NCI-H1105 (cell line): ENCODE measurements at places on chromosomes 12 and 14.

DNA sequence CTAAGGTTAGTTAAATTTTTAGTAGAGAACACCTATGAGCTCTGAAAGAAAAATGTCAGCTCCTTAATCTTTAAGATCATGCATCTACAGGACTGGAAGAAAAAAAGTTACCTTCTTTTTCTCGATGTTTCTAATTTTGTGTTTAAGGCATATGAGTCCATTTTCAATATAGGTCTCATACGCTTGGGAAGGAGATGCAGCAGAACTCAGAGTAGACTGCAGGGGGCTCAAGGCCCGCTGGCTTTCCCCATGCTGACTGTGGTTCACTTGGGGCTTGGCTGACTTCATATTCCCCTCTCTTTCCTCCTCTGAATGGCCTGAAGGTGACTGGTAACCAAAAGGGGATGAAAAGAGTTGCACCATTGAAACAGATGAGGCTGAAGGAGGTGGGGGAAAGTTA is 1.5 kb downstream of the CAPRIN2 start:
- peak; percentile 21 for DNase-seq

DNA sequence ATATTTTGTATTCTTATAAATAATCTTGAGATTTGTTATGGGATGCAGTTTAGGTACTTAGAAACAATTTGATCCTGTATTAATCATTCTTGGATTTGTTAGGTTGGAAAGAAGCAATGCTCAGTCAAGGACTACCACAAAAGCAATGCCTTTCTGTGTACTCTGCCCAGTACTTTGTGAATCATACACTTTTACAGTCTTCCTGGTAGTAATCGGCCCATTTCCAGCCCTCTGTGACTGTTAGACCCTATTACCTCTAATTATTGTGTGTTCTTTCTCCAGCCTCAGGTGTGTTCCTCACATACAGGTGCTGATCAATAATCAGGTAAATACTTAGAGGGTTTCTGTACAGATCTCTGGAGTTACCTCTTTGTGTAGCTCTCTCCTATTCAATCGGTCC is 609.0 kb downstream of the KCNH5 start:
- peak; percentile 32 for DNase-seq

- no peak for DNase-seq
Observed at GRCh38 chr12:28711421-28711820, 437.7 kb upstream of the FAR2 start.

GRCh38 chr12:64900540-64900939 is 76.1 kb downstream of the TBC1D30 start:
- DNase-seq, result no peak

GRCh38 chr12:115609347-115609746 is 668.1 kb downstream of the MED13L start:
- DNase-seq, result no peak

- DNase-seq, result no peak
Observed at GRCh38 chr12:109582636-109583035, 9.0 kb downstream of the MVK start.

- DNase-seq, result peak; percentile 16
Observed at GRCh38 chr12:122022393-122023338, 982 bp downstream of the BCL7A start.

- no peak for DNase-seq
Observed at GRCh38 chr14:81682701-81683100, 149.0 kb upstream of the SEL1L start.

DNA sequence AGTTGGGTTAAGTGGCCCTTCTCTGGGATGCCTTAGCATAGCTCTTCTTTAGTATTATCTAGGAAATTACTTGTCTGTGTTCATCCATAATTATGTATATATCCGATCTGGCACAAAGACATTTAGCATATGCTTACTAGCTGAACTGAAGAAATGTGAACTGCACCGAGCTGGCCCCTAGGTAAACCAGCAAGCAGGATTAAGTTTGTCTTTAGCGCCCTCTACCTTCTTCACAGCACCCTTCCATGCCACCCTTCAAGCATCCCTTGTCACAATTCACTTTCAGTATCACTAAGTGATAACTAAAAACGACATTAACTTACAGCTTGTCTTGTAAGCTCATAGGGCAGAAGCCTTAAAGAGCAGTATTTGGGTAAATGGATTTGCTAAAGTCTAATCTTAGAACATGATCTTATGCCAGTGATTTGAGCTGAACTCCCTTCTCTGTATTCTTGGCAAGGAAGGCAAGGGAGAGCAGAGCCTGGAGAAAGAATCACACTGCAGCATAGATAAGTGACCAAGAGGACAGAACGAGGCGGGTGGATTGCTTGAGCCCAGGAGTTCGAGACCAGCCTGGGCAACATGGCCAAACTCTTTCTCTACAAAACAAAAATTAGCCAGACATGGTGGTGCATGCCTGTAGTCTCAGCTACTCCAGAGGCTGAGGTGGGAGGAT is 2.6 kb upstream of the HAL start:
- peak; percentile 53 for DNase-seq

GRCh38 chr14:48936849-48937248 is 649.3 kb downstream of the RPS29 start:
- DNase-seq, result no peak

- DNase-seq, result peak; percentile 23
Observed at GRCh38 chr12:6684609-6685008, 4.6 kb downstream of the ZNF384 start.

GRCh38 chr14:96790186-96790585 is 7.0 kb upstream of the VRK1 start:
- no peak for DNase-seq
